Frontal cortex (tissue), 4 donors: ENCODE measurements at places on chromosomes 3 and 15. TPM values are rescaled to one million over a fixed set of nuclear protein-coding genes. Genes with fewer than 3 reads are reported as not detected.
A peak's percentile ranks its signal among the peaks of the same experiment; 100 is the strongest.

DNA sequence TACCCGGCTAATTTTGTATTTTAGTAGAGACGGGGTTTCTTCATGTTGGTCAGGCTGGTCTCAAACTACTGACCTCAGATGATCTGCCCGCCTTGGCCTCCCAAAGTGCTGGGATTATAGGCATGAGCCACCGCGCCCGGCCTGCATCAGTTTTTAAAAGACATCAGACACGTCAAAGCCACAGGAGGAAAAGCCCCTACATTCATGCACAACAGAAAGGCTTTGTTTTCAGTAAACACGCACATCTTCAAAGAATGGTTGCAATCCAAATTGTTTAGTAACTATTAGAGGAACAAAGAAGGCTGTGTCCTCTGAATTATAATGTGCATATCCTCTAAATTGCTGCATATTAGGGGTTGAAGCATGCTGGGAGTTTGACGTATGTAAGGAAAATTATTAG, 53.3 kb downstream of the BTD start:
- no peak for DNase-seq

DNA sequence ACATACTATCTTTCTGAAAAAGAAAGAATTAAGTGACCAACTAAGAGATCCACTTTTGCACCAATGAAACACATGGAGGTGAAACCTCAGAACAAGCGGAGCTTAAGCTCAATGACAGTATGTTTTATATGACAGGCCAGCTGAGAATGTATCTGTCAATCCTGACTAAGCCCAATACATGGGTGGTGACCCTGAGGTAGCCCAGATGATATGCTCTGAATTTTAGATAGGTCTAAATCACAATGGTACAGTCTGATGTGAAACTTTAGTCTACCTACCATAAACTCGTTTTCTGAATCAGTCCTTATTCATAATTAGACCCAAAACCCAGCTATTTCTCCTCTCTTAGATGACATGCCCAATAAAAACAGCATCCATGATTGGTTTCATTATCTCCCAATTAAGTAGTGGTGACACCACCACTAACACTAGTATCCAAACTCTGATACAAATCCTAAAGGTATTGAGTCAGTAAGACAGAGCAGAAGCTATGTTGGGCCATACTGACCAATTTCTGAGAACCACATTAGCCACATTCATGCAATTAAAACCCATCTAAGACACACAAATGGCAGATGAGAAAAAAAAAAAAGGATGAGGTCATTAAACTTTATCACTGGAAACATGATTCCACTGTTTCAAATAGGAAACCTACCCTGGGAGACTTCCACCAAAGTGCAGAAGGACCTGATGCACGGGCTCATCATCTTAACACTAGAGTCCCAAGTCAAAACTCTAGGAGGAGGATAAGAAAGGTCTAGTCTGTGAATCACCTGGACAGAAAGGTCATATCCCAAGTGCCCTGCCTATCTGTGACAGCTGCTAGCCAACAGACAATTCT, 20.6 kb downstream of the CMTM6 start:
- DNase-seq, result no peak

GRCh38 chr3:10259798-10260197, 11.5 kb downstream of the TATDN2 start:
- no peak for DNase-seq

- no peak for DNase-seq
Measured at GRCh38 chr3:82342521-82342920, 581.1 kb upstream of the GBE1 start.

DNA sequence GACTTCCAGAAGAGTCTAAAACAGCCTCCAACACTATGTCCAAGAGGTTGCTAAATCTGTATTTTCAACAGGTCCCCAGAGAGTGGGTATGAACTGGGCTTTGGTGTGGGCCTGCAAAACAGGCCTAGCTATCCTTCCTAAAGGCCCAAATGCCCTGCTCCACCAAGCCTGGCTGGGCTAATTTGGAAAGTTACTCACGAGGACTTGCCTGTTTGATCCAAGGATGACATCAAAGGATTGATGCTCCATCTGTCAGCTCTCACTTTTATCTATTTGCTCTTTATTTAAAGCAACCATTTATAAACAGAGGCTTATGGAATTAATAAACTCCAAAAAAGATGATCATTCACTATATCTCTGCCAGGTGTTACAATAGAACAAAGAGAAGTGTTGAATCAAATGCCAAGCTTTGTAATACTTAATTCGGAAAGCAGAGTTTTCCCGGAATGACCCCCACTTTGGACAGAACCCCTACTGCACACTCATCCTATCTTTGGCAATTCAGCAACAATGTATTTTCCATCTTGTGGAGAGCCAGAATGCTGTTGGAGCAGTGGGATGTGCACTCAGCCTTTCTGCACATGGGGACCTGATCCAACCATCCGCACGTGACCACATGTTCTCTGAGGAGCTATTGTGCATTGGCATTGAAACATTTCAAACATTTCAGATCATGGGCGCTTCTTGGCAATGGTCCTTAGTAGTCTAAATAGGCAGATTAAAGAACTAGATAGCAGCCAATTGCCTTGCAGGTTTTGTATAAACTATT, 163.3 kb upstream of the THBS1 start:
- no peak for DNase-seq

DNA sequence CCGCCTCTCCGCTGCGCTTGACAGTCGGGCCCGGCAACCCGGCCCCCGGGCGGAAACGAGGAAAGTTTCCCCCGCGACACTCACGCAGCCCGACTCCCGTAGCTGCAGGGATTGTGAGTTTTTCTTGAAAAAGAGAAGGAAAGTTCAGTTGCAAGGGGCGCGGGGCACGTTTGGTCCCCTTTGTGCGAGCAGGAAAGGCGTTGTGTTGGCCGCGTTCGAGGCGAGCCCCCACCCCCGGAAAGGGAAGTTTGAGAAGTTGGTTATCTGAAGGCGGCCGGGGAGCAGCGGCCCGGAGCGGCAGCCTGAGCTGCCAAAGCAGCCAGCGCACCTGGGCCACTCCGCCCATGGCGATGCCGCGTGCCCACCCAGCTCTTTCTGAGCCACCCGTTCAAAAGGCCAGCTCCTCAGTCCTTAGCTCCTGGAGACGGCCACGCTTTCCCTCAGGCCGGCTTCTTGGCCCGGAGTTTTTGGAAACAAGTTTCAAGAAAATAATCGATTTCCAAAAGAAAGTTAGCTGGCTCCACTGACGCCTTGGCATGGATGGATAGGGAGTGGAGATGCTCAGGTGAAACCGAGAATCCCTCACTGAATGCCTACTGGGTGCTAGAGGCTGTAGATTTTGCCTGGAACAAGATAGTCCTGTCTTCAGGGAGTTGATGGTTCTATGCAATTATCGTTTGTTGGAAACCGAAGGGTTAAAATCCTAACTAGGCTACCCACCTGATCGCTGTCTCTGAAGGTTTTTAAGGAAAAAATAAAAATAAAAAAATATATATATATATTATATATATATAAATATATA, 832 bp downstream of the TGFBR2 start:
- DNase-seq, result peak; percentile 30

GRCh38 chr3:54069961-54070360, 52.4 kb upstream of the CACNA2D3 start:
- no peak for DNase-seq

DNA sequence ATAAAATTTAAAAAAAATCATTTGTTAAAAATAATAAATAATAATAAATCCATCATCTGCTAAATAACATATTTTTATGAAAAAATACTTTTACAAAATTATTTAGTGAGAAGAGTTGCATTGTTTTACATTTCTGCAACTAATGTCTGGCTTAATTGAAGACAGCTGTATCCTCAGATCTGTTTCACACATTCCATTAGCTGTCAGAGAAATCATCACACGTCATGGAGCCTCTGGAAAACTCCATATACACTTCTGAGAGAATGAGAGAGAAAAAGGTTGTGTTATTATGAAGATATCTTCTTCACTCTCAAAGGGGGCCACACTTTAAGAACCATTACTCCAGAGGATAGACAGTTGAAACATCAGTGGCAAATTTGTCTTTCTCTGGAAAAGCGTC, 40.8 kb downstream of the CMSS1 start:
- DNase-seq, result no peak

DNA sequence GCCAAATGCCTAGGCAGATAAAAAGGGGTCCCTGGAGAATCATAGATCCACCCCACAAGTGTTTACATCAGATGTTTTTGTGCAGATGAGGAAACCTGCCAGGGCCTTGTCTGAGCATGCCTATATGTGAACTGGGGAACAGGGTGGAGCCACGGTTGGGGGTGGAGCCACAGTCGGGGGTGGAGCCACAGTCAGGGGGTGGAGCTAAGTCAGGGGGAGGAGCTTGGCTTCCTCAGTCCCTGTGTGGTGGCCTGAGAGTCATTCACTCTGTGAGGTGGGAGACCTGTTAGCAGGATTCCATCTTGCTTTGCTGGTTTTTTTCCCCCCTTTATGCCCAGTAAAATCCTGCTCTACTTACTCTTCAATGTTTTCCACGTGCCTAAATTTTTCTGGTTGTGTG, 57.8 kb upstream of the TGFBR2 start:
- DNase-seq, result no peak

GRCh38 chr3:171363202-171363601, 97.0 kb downstream of the TNIK start:
- no peak for DNase-seq

DNA sequence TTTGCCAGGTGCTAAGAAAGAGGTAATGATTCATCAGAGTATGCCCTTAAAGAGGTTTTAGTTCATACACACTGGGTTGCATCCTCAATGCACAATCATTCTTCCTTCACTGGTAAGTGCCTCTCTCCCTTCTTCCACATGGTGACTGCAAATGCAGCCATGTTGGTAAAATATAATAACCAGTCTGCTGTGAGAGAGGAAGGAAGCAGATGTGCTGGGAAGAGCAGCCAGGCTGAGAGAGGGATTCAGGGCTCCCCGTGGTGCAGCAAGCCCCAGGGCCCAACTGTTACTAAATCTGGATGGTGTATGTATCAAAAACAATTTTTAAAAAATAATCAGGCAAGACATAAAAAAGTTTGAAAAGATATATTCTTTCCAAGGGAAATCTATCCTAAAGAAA, 498.1 kb downstream of the MAGI1 start:
- DNase-seq, result no peak

DNA sequence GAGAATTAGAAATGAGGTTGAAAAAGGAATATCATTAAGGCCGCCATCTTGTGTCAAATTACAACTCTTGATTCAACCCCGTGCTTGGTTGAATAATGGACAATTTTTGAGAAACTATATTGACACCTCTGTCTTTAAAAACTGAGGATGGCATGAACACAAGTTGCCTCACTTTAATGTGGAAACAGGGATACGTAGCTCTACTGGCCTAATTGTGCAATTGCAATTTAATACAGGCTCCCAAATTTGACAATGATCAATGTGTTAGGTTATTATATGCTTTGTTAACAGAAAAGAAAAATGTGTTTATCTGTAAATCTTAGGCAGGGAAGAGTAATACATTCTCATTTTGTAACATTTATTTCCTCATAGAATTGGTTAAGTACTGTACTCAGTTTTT, 77.1 kb upstream of the MCTP2 start:
- no peak for DNase-seq

GRCh38 chr15:101296418-101297405, 1.7 kb upstream of the SNRPA1 start:
- DNase-seq, result no peak

DNA sequence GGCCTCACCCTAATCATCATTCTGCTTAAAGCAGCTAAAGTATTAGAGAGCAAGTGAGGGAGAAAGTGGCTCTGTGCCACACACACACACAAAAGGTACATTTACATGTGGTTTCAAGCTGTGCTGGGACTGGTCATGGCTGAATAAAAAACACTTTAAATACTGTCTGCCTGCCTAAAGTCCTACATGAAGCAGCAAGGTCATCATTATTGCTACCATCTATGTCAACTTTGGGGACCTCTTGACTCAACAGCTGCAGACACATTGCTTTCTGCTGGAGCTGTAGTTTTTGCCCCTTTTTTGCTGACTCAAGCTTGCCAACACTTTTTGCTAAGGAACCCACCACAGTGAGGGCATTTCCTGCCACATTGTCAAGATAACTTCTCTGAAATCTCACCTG, 1237.9 kb downstream of the ROBO2 start:
- DNase-seq, result no peak

GRCh38 chr15:27500206-27500605, 529.2 kb downstream of the GABRG3 start:
- no peak for DNase-seq

DNA sequence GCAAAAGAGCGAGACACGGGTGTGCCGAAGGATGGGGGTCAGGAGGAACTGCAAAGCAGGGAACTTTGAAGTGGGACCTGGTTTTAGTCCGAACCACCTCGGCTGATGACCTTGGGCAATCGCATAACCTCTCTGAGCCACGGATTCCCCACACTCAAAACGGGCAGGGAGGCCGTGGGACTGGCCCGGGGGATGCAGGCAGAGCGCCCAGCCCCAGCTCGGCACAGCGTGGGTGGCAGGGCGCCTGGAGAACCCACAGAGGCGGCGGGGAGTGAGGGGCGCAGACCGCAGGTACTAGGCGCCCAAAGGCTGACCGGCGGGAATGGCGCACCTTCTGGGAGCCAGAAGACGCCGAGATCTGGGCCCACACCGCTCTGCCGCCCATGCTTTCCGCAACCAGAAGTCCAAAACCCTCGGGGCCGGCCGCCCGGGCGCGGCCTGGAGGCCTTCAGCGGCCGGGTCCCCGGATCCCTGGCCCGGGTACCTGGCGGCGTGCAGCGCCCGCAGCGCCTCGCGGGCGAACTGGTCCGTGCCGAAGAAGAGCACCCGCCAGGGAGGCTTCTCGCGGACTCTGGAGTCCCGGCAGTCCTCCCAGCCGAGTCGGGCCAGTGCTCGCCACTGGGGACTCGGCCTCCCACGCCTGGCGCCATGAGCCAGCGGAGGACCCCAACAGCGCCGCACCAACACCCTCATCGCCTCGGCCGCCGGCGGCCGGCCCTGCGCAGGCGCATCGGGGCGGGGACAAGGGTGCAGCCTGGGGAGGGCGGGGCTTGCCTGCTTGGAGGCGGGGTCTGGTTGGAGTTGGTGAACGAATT, at the start of gene MTFMT:
MTFMT (minus strand) TSS at position 719 of the 815 bp plus-strand sequence; CDS start at position 693, 26 bp downstream.
- DNase-seq, result peak; percentile 94

DNA sequence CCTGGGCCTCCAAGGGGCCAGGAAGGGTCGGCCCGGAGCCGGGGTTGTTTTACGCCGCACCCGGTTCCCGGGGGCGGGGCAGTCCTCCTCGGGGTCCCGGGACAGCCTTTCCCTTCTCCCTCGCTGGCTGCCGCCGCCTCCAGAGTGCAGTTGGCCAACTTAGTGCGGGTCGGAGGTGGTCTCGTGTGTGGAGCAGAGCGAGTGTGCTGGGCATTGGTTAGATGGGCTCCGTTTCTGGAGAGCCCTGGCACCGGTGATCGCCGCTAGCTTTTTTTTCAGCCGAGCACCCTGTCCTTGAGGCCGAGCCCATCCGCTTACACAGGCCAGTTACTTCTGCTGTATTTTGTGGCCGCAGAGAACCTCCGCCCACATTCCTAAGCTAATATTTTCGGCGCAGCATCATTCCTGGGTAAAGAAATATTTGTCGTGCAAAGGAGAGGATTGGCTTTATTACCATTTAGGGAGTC, 585 bp downstream of the KIF23 start:
- no peak for DNase-seq

GRCh38 chr3:160739079-160739478, 17.0 kb upstream of the PPM1L start:
- no peak for DNase-seq

The SAMMSON gene
- total RNA-seq, result not detected

The METTL6 gene
- total RNA-seq, result 86.0 TPM

The KNG1 gene
- total RNA-seq, result not detected

The EIF4E3 gene
- 22.8 TPM for total RNA-seq

The GOLGA8S gene
- total RNA-seq, result not detected

The IMPG2 gene
- total RNA-seq, result 3.3 TPM

The IL17RD gene
- 31.0 TPM for total RNA-seq

The CLCN2 gene
- 7.3 TPM for total RNA-seq
